ENCODE measurements at places on chromosomes 12 and 14.
A peak's percentile ranks its signal among the peaks of the same experiment; 100 is the strongest.

- no peak for DNase-seq
Observed at GRCh38 chr14:60975551-60975950, 5.3 kb downstream of the TRMT5 start.

DNA sequence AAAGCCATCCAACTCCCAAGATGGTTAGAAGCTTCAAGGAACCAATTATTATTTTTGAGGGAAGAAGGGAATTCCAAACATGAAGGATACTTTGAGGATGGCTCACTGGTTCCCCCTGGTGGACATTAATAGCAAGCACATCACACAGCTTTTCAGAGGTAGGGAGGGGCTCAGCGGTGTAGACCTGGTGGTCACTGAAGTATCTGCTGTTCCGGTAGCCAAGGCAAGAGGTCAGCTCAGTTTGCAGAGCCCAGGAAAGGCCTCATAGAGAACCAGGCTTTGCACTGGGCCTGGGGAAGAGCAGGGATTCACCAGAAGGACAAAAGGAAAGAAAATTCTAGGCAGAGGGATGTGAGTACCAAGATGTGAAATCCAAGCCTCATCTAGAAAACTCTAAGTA lies 118.7 kb downstream of the KSR2 start:
- no peak for DNase-seq

- peak; percentile 54 for DNase-seq
Observed at GRCh38 chr14:58362798-58363412, 32.8 kb upstream of the TOMM20L start.

- DNase-seq = no peak
Observed at GRCh38 chr14:34107441-34107840, 156.6 kb upstream of the EGLN3 start.

GRCh38 chr14:69464829-69465228 lies 19.7 kb upstream of the PLEKHD1 start:
- DNase-seq = no peak

- no peak for DNase-seq
Observed at GRCh38 chr12:66775871-66776270, 97.0 kb upstream of the GRIP1 start.

Data from DMS153 (cell line).